ENCODE measurements at places on chromosomes 7 and 10.

GRCh38 chr7:130178251-130178650 is 27.0 kb downstream of the TMEM209 start:
- DNase-seq, result no peak

DNA sequence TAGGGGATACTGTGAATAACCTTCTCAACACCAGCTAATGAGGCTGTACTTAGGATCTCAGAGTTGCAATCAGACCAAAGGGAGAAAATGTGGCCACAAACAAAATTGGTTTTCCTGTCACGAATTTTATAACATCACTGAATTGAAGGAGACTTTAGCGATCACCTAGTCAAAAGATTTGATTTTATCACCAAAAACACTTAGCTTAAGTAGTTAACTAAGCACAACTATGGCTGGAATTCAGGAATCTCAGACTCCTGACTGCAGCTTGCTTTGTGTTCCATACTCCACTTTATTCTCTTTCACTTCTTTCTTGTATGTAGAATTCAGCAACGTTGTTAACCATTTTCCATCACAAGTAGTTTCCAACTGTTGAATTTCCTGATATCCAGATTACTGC is 152.0 kb downstream of the SLC16A9 start:
- no peak for DNase-seq

- no peak for DNase-seq
These were observed 22.3 kb downstream of the CACUL1 start for GRCh38 chr10:118732245-118733165.

DNA sequence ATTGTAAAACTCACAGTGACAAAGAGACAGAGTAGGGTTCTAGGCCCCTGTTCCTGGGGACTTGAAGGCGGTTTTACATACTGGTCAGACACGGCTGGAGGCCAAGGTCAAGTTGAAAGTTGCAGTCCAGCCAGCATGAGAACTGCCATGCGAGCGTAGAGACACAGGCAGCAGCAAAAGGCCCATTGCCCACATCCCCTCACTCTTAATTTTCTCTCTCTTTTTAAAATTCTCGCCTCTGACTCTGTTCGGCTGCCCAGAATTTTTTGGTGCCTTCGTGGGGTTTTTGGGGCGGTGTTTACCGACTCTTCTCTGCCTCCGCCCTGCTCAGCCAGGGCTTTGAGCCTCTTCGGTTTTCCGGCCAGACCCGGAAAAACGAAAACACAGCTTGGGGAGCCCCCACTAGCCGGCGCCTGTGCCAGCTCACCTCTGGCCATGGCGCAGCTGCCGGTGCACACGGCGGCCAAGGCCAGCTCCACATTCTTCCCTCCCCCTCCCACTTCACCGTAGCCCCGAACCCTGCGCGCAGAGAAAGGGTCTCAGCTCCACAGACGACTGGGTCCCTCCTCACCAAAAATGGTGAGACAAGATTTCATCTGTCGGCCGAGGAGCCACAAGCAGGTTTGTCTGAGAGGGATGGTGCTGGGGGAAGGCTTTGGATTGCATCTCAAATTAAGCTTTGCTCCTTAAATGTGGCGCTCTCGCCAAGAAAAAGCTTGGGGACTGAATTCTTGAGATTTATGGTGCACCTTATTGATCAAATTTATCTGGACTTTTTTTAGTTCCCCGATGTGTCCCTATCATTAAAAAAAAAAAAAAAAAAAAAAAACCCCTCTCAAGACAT is 2.3 kb upstream of the HOXA13 start:
- no peak for DNase-seq

GRCh38 chr7:158035343-158035742 is 552.3 kb downstream of the PTPRN2 start:
- no peak for DNase-seq

All from stimulated activated CD8-positive, alpha-beta memory T cell treated with anti-CD3 and anti-CD28 coated beads, Interleukin-15, amount 100 ng/mL, for 48 hours (primary cell).